ENCODE measurements at places on chromosomes 1 and 21.

DNA sequence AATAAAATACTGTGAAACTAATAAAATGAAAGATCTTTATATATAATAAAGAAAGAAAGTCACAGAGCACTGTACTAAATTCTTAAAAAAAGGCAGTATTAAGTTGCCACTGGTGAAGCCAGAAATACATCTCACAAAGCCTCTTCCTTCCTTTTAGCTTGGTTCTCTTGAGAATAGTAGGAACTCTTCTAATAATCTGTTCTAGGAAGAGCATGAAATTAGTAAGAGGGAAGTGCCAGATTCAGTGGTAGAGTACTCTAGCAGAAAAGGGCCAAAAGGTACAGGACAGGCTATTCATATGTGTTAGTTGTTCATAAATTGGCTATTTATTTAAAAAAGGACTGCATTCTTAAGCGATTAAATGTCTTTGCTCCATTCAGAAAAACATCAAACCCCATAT lies 33.7 kb downstream of the CTTNBP2NL start:
- DNase-seq, result no peak

DNA sequence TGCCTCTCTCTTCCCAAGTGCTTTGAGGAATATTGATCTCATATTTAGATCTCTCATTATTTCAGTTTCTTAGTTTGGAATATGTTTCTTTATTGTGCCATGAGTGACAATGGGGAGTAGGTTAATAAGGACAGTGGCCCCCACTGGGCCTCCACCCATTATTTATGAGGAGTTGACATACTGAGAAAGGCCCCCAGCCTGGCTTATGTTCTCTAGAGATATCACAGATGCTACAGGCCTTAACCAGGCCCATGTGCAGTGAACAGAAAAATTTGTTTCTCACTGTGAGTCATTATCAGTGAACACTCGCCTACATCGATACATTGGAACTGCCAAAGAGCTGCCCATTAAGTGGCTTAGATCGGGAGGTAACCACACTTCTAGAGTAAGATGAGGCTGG lies 35.7 kb upstream of the SYT6 start:
- no peak for DNase-seq

DNA sequence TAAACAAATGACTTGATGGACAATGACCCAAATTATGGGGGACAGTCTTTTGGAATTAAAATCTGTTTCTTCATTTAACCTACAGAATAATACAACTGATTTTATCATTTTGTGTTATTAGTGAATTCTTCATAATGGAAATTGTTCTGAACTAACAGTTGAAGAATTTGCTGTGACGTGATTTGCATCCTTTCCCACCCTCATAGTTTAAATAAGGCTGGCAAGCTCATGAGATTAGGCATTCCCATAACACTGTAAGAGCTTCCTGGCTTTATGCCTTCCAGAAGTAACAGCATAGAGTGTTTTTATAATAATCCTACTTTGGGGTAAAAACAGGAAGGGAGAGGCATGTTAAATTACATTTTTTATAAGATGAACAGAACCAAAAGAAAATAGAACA lies 95.7 kb downstream of the ATP6V1G3 start:
- no peak for DNase-seq

DNA sequence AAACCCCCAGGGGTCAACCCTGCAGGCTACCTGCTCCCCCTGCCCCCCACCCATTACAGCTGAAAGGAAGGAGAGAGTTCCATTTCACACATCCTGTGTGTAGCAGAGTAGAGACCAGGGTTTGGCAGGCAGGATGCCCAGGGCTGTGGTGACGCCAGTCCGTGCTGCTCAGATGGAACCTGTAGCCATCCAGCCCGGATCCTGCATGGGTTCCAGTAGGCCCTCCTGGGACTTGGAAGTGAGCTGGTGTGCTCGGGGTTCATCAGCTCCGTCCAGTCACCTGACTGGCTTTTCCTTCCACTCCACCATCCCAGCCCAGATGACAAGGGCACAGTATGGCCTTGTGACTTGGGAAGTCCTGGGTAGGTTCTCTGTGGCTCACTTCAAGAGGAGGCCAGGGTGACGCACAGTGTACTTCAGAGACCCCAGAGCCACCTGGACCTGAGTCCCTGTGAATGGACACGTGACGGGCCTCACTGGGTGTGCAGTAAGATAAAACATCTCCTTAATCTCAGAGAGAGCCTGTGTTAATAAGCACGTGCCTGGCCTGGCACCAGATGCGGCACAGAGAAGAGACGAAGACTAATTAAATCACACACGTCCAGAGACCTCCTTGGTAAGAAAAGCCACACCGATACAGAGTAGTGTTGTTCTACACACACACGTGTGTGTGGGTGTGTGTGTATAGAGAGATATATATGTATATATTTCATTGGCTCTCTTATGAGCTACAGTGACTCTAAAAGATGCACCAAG lies 16.0 kb downstream of the ITPKB start:
- no peak for DNase-seq

GRCh38 chr21:19508844-19509243 lies 1105.3 kb upstream of the TMPRSS15 start:
- no peak for DNase-seq

- no peak for DNase-seq
Observed at GRCh38 chr1:27153549-27153886, 1.4 kb downstream of the SLC9A1 start.

- DNase-seq, result no peak
Observed at GRCh38 chr1:114746450-114747121, 11.2 kb downstream of the CSDE1 start.

GRCh38 chr1:1293263-1294249 lies 13.3 kb downstream of the SCNN1D start:
- DNase-seq, result no peak

GRCh38 chr1:198056255-198056654 lies 100.5 kb upstream of the NEK7 start:
- no peak for DNase-seq

- DNase-seq, result no peak
Observed at GRCh38 chr1:27868556-27868931, 3.8 kb upstream of the THEMIS2 start.

DNA sequence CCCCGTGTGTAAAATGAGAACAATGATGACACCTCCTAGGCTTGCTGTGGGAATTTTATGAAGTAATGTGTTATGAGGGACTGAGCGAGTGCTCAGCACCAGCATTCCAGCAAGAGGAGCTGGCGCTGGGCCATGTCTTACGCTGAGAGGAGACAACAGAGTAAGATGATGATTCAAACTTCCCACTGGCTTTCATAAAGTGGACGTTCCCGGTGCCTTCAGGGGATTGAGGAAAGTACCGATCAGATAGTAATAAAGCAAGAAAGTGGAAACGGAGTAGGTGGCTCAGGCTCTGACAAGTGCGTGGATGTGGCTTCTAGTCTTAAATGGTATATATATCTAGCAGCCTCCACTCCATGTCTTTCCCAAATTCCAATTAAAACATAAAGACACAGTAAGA lies 23.8 kb downstream of the EPHA10 start:
- DNase-seq, result no peak

DNA sequence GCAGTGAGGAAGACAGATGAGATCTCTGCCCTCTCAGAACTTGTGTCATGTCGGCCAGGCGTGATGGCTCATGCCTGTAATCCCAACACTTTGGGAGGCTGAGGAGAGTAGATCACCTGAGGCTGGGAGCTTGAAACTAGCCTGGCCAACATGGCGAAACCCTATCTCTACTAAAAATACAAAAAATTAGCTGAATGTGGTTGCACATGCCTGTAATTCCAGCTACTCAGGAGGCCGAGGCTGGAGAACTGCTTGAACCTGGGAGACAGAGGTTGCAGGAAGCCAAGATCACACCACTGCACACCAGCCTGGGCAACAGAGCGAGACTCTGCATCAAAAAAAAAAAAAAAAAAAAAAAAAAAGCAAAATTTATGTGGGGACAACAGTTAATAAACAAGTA lies 40.9 kb upstream of the RALGPS2 start:
- DNase-seq, result no peak
